Activated CD4-positive, alpha-beta T cell treated with anti-CD3 and anti-CD28 coated beads, Interleukin-2, Interleukin-4, amounts not matched to agents 100 ng/mL and 50 ng/mL, durations not matched to agents 16 hours and 8 hours (primary cell): ENCODE measurements at places on chromosomes 13 and 19.
A peak's percentile ranks its signal among the peaks of the same experiment; 100 is the strongest.

- peak; percentile 41 for DNase-seq
Observed at GRCh38 chr13:98542568-98543377, 34.1 kb downstream of the STK24 start.

- DNase-seq, result no peak
Observed at GRCh38 chr13:44407379-44407778, 33.8 kb downstream of the SERP2 start.

- peak; percentile 72 for DNase-seq
Observed at GRCh38 chr13:46341112-46341711, 45.8 kb downstream of the RUBCNL start.

DNA sequence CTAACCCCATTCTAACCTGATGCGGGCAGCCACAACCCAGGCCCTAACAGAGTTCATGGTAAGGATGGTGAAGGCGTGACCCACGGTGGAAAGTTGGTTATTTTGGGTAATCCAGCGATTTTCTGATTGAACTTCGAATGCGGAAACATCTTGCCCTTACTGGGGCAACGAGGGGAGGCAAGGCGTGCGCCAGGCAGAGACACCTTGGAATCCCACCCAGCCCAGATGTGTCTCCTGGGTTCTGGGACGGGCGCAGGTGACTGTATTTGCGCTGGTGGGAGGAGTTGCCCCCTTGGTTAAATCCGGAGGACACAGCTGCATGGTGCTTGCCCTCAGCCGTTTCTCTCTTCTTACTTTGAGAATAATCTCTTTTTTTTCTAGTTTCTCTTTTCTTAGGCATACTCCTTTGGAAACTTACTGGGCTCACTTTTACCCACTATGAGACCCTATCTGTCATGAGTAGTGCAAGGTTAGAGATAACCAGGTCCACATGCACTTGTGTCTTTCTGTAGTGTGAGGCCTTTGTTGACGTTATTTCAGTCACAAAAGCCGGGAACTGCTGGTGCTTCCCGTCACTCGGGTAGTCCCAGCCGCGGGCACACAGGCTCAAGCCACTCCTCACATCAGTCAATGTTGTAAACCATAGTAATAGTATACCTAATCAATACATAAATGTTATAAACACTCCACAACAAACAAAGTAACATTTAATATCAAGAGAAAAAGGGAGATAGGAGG is 81.5 kb downstream of the ATP11A start:
- no peak for DNase-seq

DNA sequence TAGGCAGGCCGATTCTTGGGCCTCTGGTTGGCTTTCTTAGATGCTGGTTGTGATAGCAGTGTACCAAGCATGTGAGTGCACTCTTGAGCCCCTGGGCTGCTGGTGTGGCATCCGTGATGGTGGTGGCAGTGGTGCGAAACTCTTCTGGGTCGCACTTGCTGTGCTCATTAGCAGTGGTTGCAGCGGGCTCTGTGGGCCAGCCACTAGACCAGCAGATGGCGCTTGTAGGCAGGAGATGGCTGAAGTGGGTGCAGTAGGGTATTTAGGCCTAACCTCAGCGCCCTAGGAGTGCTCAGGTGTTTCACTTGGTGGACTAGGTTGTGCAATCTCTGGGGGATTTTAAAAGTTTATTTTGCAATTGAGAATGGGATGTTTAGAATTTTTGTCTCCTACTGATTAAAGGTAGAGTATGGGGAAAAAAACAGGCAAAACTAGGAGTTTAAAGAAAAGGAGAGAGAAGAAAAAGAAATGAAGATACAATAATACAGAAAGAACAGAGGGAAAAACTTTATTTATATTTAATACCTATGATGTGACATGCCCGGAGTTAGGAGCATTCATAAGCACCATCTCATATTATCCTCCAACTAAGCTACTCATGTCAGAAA is 4.3 kb upstream of the ZNF17 start:
- DNase-seq, result peak; percentile 56

GRCh38 chr13:30847650-30848307 is 58.3 kb upstream of the MEDAG start:
- peak; percentile 58 for DNase-seq

- DNase-seq, result no peak
Observed at GRCh38 chr19:42419309-42419708, 7.9 kb downstream of the LIPE start.

DNA sequence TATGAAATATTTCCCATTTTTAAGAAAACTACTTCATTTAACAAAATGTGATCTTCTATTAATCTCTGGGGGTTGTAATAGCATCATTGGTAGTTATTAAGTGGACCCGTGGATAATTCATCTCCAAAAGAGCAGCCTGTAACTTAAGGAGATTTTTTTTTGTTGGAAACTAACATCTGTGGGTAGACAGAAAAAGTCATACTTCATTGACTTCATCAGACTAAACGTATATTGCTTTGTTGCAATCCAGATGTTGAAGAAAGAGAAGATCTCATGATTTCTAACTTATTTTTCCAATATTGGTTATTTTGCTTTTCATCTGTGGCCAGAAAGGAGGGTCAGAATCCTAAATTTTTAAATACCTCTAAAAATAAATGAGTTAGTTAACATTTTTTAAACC is 296.5 kb upstream of the MIR17HG start:
- DNase-seq, result no peak

GRCh38 chr13:76861859-76862258 is 24.3 kb downstream of the KCTD12 start:
- no peak for DNase-seq

GRCh38 chr19:46898731-46899130 is 37.9 kb downstream of the ARHGAP35 start:
- no peak for DNase-seq

GRCh38 chr13:78035500-78035899 is 116.9 kb upstream of the EDNRB start:
- no peak for DNase-seq

- DNase-seq, result peak; percentile 74
Observed at GRCh38 chr19:48469289-48469881, at the start of gene CYTH2. Gene CYTH2 (plus strand): TSS chr19:48469369. CDS start chr19:48469508, 139 bp downstream.

DNA sequence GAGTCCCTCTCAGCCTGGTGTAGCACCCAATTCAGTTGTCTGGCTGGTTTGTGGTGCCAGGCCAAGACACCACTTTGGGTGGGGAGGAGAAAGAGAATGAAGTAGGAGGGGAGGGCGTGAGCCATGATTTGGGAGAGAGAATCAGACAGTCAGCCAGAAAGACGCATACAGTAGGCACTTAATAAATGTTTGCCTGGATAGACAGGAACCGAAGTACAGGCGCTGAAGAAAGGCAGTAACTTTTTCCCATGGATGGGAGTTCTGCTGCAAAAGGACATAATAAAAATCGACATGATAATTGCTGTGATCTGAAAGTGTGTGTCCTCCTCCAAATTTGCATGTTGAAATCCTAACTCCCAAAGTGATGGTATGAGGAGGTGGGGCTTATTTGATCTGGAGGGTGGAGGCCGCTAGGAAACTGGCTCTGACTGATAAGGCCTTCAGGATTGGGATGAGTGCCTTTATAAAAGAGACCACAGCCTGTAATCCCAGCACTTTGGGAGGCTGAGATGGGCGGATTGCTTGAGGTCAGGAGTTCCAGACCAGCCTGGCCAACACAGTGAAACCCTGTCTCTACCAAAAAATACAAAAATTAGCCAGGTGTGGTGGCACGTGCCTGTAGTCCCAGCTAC is 38.4 kb upstream of the PDCD5 start:
- DNase-seq, result no peak

- no peak for DNase-seq
Observed at GRCh38 chr19:45158503-45159209, 2.1 kb downstream of the NKPD1 start.

DNA sequence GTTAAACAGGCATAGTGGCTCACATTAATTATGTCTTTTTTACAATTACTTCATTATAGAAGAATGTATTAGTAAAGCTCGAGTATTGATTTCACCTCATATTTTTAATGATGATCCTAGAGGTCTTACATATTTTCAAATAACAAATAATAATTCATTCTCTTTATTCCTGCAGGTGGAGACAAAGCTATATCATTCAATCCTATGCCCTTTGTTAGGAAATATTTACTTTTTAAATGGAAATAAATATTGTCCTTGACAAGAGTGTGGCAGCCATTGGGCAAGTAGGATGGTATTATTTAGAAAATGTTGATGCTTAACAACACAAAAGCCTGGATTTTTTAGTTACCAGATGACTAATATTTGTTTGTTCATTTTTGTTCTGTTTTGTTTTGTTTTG is 127.6 kb downstream of the COG6 start:
- DNase-seq, result no peak

DNA sequence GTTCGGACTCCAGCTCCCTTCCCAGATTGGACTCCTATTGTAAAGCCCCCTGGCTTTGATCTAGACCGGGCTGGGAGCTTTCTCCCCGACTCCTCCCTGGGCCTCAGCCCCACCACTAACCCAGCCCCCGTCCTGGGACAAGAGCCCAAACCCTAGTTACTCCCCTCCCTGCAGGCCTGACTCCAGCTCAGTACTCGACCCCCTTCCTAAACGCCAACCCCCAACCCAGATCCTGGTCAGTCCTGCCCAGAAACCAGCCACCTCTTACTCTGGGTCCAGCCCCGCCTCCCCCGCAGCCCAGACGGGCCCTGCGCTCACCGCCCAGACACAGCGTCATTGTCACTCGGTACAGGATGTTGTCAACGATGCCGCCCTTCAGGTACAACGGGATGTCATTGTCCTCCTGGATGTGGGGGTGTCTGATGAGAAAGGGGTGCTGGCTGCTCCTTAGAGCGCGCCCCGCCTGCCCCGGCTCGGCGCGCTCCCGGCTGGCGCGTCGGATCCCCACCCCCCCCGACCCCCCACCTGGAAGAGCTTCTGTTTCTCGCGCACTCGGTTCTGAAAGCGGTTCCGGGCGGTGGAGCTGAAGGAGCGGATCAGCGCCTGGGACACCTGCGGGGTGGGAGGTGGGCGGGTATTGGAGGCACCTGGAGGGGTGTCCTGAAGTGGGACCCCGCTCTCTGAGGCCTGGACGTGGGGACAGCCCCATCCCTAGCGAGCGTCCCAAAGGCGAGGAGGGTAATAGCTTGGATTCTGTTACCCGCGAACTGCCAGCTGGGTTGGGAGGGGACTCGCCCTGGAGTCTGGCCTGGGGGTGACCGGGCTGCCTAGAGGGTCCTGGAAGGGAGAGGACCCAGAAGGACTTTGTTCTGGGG is 866 bp downstream of the COX7A1 start:
- no peak for DNase-seq

GRCh38 chr13:72316716-72317115 is 410.7 kb downstream of the MZT1 start:
- no peak for DNase-seq

GRCh38 chr13:30906411-30907051 is 460 bp downstream of the MEDAG start:
- DNase-seq, result no peak

DNA sequence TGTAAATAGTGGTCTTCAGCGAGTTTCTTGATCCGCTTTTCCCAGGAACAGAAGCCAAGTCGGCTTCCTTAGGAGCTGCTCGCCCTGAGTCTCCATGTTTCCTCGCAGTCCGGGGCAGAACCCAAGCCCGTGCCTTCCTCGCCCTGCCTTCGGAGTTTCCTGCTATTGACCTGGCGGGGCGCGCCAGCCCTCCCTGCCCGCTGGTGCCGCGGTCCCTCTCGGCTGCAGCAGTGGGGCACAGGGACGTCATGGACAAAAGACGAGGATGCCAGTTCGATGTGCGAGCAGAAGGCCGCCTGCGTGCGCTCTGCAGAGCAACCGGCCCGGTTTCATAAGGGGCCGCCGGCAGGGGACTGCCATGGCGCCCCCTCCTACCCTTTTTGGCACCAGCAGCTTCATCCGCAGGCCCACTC is 156.6 kb downstream of the TM9SF2 start:
- DNase-seq, result peak; percentile 18

- no peak for DNase-seq
Observed at GRCh38 chr13:91572439-91572838, 174.0 kb downstream of the GPC5 start.

DNA sequence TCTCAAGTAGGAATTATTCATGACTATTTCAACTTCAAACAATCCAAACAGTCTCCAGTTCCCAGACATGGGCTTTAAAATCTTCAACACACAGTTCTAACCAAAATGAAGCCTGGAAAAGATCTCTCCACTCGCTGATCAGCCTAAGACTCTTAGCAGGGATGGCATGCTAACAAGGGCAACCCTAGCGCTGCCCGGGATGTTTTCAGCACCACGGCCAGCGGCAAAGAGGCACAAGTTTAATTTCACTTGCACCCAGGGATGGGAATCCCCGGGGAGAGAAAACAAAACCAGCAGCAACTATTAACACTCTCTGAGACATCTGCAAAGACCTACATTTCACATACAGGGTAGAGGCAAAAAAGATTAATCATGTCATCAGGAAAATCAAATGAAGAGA is 43.0 kb downstream of the CACNA1A start:
- no peak for DNase-seq

DNA sequence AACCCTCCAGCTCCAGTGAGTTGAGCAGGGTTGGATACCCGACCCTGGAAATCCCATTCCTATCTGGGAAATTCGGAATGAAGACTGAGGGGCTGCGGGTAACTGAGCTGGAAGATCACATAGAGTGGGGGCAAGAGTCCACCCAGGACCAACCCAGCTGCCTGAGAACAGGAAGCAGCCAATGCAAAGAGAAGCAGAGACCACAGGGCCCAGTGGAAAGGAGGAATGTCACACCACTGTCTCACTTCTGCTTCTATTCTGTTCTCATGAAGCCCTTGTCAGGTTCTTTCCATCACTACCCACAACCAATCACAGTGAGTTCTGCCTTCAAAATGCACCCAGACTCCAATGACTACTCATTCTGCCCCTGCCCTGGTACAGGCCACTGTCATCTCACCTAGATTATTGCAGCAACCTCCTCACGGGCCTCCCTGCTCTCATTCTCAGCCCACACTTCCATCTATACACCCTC is 15.3 kb downstream of the DYRK1B start:
- DNase-seq, result no peak

GRCh38 chr13:84137292-84137691 is 255.0 kb upstream of the SLITRK1 start:
- peak; percentile 83 for DNase-seq

GRCh38 chr19:1857648-1858326 is 5.6 kb downstream of the KLF16 start:
- no peak for DNase-seq

DNA sequence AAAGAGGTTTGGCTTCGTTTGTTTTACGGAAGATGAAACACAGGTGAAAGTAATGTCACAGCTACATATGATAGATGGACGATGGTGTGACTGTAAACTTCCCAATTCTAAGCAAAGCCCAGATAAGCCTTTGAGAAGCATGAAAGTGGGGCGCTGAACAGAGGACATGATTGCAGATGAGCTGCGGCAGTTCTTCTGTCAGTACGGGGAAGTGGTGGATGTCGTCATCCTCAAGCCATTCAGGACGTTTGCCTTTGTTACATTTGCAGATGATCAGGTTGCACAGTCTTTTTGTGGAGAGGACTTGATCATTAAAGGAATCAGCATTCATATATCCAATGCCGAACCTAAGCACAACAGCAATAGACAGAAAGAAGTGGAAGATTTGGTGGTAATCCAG is 111.5 kb upstream of the DIAPH3 start:
- DNase-seq, result no peak

DNA sequence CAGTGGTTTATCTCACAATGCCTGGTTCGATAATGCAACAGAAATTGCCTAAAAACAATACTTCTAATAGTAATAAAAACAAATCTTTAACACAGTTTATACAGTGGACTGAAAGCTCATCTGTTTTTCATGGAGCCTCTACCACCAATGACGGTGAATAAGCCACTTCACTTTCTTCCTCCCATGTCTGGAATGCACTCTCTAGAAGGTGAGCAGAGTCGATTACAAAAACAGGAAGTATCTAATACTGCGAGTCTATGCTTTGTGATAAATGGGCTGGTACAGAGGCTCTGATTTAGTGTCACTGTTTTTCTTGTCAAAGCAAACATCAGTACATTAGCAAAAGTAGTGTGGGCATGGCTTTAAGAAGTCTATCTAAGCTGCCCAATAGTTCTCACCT is 1348.6 kb upstream of the SLC10A2 start:
- DNase-seq, result no peak

- no peak for DNase-seq
Observed at GRCh38 chr13:97974773-97975172, 21.3 kb downstream of the IPO5 start.
